Hematopoietic multipotent progenitor cell treated with erythropoietin and hydrocortisone succinate and interleukin-3 and kit ligand, for 4 days (in vitro differentiated cells): ENCODE measurements at places on chromosomes 1 and 21.

DNA sequence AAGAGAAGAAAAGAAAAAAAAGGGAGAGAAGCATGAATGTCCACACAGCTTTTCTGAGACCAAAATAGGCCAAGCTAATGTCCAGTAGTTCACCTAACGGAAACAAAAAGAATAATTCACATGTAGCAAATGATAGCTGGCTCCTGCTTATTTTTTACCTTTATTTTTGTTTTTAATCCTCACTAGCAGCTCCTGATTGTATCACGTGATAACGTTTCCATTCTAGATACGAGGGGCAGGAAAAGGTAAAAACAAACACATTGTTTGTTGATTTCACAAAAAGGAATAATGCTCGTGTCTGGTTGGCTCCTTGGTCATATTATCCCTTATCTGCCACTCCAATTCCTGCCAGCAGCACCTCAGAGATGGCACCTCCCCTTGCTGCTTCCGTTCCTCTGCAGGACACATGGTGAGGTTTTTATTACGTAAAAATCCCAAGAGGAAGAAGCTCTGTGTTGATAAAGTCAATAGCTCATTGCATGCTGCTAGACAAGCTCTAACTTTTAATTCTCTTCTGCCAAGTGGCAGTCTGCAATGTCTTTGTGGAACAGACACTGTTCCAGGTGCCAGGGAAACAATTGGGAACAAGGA, 201.7 kb downstream of the CRB1 start:
- peak; percentile 86 for DNase-seq

DNA sequence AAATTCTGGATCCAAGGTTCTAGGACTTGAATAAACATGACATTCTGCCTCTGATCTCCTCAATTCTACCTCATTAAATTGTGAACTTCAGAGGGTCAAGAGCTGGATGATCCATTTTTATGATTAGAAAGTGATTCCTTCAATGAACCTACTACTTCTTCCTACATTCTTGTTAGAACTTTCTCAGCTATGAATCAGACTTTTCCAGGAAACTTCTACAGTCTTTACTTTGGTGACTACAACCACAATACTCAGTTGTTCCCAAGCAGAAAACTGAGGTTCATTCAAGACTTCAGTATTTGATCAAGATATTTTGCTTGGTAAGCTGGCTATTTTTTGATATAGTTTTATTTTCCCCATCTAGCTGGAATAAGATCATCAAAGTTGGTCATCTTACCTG, 51.4 kb downstream of the CDC7 start:
- no peak for DNase-seq

DNA sequence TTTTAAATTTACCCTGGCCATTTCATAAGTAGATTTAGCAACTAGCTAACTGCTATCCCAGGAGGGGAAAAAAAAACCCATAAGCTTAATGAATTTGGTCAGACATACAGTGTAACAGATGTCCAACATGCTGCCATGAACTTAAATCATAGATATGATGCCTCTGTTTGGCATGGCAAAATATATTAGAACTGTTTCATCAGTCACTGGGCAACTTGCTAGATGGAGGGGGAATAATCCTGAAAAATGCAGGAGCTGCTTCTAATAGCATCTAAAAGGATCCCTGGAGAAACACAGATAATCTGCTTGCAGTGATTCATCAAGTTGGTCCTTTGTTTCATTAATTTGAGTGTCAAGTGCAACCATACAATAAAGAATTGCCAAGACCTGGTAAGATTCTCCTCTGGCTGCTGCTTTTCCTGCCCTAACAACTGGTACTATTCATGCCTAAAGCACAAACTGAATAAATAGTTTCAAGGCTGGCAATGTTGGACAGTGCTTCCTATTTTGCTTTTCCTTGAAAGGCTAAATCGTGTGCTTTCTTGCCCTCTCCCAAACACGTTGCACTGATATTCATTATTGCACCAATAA, 1.5 kb upstream of the ST6GALNAC5 start:
- DNase-seq: no peak

DNA sequence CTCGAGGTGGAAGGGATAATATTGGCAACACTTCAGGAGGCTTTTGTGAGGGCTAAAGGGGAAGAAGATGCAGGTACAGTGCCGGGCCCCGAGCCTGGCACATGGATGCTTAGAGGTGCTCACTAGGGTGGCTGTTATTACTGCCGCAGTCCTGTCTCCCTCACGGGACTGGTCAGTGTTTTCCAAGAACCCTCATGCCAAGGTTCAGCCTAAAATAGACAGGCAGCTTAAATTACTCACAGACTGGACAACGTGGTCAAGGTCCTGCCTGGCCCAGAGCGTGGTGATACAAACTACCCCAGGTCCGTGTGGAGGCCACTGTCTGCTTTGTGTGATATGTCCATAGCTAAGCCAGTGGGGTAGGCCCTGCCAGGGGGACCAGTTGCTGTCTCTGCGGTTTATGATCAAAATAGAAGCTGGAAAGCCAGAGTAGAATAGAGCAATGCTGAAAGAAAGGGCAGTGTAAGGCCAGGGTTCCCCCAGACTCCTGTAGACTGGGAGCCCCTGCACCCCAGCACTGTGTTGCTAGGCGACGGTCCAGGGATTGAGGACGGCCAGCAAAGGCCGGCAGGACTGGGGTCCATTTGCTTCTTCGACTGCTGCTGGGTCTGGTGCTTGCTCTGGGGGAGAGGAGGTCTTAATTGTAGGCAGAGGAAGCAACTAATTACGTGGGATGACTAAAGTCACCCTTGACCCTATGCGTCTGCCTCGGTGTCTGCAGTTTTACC, 36.1 kb downstream of the ELAPOR1 start:
- DNase-seq: no peak

- no peak for DNase-seq
Measured at GRCh38 chr1:31980835-31981455, 32.7 kb upstream of the KHDRBS1 start.

- no peak for DNase-seq
Measured at GRCh38 chr1:47659146-47659545, 221.3 kb downstream of the FOXD2 start.

DNA sequence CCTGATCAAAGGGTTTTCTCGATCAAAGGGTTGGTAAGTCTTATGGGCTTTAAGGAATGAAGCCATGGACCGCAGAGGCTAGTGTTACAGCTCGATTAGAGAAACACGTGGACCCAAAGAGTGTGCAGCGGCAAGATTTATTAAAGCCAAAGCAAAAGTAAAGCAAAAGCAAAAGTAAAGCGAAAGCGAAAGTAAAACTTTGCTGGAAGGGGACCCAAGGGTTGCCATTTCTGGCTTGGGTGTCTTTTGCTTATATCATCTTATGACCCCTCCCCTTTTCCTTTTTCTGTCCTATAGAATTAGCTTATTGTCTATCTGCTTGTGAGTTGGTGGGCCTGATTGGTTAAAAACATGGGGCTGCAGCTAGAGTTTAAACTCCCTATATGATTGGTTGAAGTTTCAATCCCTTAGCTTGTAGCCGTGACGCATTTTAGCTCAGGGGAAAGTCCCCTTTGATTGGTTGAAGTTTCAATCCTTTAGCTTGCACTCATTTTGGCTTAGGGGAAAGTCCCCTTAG, 957.0 kb downstream of the AMY1C start:
- DNase-seq: peak; percentile 7

- no peak for DNase-seq
Measured at GRCh38 chr1:34272152-34272551, 95.4 kb downstream of the C1orf94 start.

- DNase-seq: no peak
Measured at GRCh38 chr1:28871631-28872401, 42.6 kb upstream of the EPB41 start.

DNA sequence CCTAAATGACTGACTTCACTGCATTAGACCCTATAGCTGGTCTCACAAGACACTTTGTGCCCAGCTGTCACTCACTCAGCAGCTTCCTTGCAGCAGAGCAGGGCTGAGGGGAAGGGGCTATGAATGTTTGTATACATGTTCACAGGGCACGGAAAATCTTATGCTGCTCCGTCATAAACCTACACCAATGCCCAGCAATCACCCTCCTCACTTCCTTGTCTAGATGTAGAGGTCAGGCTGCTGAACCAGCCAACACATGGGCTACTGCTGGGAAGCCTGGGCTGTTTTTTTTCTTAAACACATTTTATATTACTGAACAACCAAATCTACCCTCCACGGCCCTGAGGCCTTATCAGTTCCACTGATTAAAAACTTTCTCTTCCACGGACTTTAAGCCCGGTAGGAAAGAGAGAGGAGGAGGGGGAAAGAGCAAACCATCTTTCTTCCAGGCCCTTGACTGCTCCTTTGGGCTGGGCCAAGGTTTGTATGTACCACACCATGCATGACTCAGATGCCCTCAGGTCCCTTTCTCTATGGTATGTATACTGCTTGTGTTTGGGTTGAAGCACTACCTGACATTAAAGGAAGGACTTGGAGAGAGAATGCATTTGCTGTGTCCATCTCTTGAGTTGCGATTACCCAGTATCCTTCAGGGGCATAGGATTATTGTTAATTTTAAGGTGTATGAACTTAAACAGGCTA, 12.7 kb downstream of the MTFR1L start:
- peak; percentile 17 for DNase-seq

DNA sequence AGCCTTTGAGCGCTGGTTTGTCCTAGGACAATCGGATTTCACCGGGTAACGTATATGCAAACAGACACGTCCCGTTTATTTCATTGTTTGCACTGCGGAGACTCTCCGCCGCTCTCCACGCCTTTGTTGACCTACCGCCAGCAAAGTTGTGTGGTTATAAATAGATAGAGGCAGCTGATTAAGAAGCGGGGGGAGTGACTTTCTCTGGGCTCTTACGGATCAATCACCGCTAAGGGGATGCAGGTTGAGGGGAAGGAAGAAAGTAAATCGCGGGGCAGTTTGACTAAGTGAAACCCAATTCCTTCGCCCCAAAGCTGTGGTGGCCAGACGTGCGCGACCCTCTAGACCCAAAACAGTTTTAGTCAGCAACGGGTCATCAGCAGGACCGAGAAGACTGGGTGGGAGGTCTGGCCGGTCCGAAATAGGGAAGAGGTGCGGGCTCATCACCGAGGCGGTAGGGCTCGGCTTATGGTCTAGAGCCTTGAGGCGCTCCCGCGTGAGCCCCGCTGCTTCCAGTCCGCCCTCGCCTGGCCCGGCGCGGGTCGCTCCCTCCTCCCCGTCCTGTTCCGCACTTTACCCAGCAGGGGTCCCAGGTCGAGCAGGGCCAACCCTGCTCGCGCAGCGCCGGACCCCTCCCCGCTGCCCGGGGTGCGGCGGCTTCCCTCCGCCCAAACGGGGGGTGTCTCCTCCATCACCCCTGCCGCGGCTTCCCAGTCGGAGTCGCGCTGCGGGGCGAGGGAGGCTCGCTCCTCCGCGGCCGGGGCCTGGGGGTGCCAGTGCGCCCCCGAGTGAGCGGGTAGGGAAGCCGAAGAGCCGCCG, 120.8 kb upstream of the RRP15 start:
- peak; percentile 16 for DNase-seq

- no peak for DNase-seq
Measured at GRCh38 chr1:110004583-110004982, 20.0 kb downstream of the AHCYL1 start.

DNA sequence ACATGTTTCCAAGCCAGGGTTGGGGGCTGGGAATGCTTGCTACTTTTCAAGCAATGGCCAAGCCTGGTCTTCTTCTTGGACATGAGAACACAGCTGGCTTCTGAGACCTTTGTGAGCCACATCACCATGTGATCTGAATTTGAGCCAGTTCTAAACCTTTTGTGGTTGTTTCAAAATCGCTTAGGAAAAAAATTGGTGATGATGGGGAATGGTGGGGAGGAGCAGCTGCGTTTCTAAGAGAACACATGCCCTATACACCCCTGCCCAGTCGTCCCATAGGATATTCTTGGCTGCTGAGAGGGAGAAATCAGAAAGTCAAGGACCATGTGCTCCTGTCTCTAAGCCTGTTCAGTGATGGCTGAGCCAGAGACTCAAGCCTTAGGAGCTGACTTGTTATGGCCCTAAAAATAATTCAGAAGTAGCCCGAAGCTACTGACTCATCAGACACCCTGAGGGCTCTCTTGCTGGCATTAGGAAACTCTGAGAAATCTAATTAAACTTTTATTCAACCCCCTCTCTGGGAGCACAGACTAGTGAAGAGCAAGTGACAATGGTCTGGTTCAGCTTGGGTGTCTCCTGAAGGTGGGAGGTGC, 30.5 kb downstream of the CCDC185 start:
- no peak for DNase-seq

GRCh38 chr1:5688081-5689077, 303.8 kb downstream of the NPHP4 start:
- DNase-seq: no peak

- DNase-seq: no peak
Measured at GRCh38 chr1:175470591-175470990, 272.8 kb downstream of the TNR start.

- DNase-seq: no peak
Measured at GRCh38 chr1:201461645-201462441, 7.1 kb downstream of the PHLDA3 start.

GRCh38 chr1:20612221-20612746, 21.0 kb upstream of the PINK1 start:
- no peak for DNase-seq

- DNase-seq: no peak
Measured at GRCh38 chr1:183783767-183784637, 20.9 kb upstream of the RGL1 start.

- DNase-seq: no peak
Measured at GRCh38 chr1:194369622-194370021, 1183.2 kb upstream of the B3GALT2 start.

GRCh38 chr21:37071561-37072273, 1.2 kb downstream of the PIGP start:
- peak; percentile 49 for DNase-seq
